ENCODE measurements at places on chromosomes 4 and X. TPM values are rescaled to one million over a fixed set of nuclear protein-coding genes. Genes with fewer than 3 reads are reported as not detected.
A peak's percentile ranks its signal among the peaks of the same experiment; 100 is the strongest.

DNA sequence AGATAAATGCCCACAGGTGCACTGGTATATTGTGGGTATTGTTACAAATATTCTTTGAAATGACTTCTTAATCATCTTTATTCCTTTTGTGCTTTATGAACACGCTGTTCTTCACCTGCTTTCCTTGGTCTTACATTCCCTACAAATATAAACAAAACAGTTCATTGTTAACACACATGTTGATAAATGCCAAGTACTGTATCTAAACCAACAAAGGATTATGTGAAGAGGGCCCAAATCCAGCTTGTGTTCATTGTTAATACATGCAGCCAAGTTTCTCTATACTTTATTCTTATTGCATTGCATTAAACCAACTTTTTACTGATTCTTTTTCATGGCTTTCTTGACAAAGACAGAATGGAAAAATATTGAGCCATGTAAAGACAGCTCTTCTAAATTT, 42.8 kb downstream of the AREG start:
- no peak for DNase-seq

DNA sequence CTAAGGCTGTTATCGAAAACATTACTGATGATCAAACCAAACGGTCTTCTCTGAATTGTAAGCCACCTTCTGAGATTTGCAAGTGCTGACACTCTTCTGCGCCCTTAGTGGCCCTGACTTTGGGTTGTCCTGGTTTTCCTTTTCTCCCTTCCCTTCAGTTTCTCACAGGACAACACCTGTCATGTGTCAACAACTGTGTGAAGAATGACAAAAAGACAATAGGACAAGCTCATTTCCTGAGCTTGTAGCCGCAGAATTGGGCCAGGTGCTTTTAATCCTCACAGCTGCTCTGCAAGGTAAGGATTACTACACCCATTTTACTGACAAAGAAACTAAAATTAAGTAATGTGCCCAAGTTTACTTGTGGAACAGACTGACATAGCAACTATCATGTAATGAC, 44.9 kb upstream of the TXK start:
- no peak for DNase-seq

DNA sequence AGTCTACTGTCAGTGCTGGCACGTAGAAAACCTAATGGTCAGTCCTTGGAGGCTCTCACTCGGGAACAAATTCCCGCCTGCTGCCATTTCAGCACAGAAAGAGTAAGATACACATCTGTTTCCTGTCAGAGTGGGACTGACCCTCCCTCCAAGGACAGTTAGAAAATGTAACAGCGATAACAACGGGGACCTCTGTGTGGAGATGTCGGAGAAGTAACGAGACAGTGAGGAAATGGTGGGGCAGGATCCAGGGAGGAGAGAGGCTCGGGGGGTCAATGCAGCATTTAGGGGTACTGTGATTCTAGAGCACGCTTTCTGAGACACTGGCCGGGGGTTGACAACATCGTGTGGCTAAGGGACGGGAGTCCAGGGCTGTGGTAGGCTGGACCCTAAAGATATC, 36.0 kb upstream of the SORCS2 start:
- peak; percentile 13 for DNase-seq

DNA sequence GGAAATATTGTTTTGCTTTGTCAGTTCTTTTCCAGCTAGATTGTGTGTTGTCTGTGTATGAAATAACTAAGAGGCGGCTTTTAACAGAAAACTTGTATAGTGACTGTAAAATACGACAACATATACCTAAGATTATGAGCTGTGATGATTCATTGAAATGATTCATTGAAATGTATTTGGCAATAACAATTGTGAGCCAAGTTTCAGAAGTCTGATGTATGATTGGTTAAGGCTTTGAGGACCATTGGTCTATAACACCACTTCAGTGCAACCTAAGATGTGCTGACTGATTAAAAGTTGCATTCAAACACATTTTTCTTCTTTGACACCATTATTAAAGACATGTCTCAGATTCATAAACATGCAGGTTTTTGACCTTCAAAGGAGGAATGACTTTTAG, 76.6 kb downstream of the PTPN13 start:
- DNase-seq, result no peak

The HEPH gene
- 1.4 TPM for total RNA-seq

DNA sequence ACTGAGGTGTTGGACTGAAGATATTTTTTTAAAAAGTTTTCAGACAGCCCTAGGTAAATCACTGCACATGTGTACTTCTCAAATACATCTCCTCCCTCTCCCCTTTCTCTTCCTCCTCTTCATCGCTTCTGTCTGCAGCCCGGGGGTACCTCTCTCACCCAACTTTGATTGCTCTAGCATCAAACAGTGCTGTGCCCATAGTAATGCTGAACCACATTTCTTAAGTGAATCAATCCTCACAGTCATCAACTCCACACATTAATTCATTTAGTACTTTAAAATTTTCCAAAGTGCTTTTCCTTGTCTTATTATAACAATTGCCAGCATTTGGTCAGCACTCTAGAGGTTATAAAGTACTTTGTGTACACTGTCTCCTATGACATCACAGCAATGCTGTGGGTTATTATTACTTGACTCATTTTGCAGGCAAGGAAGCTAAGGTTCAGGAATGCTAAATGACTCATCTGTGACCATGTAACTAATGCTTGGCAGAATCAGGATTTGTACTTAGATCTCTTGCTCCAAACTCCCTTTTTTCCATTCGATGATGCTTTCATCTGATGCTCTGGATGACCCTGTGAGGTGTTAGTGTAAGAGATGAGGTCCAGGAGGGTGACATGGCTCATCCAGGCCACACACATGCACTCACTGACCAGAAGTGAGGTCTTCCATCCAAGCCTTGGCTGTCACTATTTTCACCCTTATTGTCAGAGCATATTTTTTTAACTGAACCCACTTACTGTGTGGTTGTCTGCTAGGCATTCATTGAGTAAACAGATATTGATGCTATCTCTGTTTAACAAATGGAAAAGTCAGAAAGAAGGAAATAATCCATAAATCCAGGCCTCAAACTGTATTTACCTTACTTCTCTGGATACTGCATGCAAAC, 58.8 kb downstream of the RHOH start:
- peak; percentile 92 for DNase-seq

DNA sequence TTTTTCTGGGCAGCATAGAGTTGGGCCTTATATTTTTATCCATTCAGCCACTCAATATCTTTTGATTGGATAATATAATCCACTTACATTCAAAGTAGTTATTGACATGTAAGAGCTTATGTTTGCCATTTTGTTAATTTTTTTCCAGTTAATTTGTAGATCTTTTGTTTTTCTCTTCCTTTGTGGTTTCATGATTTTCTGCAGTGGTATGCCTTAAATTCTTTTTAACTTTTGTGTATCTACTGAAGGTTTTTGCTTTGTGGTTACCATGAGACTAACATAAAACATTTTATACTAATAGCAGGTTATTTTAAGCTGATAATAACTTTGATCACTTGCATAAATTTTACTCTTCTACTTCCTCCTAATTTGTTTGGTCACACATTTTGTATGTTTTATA, 140.8 kb upstream of the GATB start:
- DNase-seq, result no peak

DNA sequence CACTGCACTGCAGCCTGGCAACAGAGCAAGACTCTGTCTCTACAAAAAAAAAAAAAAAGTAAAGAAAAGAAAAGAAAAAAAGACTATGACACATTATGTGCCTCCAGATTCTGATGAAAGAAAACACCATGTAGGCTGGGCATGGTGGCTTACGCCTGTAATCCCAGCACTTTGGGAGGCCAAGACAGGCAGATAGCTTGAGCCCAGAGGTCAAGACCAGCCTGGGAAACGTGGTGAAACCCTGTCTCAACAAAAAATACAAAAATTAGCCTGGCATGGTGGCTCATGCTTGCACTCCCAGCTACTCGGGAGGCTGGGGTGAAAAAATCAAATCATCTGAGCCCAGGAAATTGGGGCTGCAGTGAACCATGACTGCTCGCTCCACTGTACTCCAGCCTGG, 19.4 kb downstream of the THOC2 start:
- DNase-seq, result no peak

All from dermis blood vessel endothelial cell (primary cell).